ENCODE measurements at places on chromosomes 5 and 9. TPM values are rescaled to one million over a fixed set of nuclear protein-coding genes. Genes with fewer than 3 reads are reported as not detected.
A peak's percentile ranks its signal among the peaks of the same experiment; 100 is the strongest.

The KIF4B gene
- 0.10 TPM for total RNA-seq

DNA sequence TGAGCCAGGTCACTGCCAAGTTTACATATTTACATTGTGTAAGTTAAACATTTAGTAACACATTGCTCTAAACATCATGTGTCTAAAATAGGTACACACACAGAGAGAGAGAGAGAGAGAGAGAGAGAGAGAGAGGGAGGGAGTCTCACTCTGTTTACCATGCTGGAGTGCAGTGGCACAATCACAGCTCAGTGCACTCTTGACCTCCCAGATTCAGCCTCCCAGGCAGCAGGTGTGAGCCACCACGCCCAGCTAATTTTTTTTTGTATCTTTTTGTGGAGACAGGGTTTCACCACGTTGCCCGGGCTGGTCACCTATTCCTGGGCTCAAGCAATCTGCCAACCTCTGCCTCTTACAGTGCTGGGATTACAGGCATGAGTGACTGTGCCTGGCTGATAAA, 1045.3 kb downstream of the TLE1 start:
- no peak for DNase-seq

GRCh38 chr5:133790898-133791297, 177.5 kb downstream of the C5orf15 start:
- no peak for DNase-seq

DNA sequence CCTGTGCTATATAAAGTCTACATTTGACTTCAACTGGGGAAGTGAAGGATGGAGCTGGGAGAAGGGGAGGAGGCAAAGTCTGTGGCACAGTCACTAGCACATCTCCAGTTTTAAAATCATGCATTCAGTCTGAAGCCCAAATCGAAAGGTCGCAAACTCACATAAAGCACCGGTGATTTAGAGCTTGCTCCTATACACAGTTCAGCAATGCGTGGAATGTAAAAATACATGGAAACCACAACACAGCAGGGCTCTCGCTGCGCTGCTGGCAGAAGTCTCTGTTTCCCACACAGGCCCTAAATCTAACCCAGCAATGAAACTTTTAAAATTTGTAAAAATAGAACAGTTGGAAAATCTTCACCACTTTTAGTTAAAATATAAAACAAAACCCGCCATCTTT, 68.2 kb downstream of the EBF1 start:
- peak; percentile 72 for DNase-seq

- DNase-seq = no peak
These were observed 67.0 kb upstream of the BRINP1 start for GRCh38 chr9:119436261-119436660.

Data from MG63 (cell line).